Sigmoid colon (tissue), 7 donors: ENCODE measurements at places on chromosomes 2 and 18. TPM values are rescaled to one million over a fixed set of nuclear protein-coding genes. Genes with fewer than 3 reads are reported as not detected.

GRCh38 chr2:233411162-233411561 is 56.9 kb downstream of the DGKD start:
- DNase-seq = no peak

- no peak for DNase-seq
Measured at GRCh38 chr18:68797871-68798270, at the start of gene CCDC102B. CCDC102B (plus strand) TSS chr18:68798080; CDS start chr18:68836764, 38,684 bp downstream.

DNA sequence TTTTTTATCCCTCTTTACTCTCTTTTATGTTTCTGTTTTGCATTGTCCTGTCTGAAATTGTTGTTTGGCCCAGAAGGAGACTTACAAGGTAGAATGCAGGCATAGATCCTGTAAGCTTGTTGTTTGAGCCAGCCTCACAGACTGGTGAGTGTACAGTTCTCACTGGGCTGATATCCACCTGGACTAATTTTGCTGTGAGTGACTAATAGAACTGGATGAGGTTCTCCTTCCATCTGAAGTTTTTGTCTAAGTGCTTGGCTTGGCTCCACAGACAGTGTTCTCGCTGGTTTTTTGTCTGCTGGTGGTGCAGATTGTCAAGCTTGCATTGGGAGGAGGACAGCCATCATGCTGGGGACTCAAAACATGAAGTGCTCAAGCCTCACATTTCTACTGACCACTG is 495.7 kb downstream of the TSN start:
- DNase-seq = no peak

DNA sequence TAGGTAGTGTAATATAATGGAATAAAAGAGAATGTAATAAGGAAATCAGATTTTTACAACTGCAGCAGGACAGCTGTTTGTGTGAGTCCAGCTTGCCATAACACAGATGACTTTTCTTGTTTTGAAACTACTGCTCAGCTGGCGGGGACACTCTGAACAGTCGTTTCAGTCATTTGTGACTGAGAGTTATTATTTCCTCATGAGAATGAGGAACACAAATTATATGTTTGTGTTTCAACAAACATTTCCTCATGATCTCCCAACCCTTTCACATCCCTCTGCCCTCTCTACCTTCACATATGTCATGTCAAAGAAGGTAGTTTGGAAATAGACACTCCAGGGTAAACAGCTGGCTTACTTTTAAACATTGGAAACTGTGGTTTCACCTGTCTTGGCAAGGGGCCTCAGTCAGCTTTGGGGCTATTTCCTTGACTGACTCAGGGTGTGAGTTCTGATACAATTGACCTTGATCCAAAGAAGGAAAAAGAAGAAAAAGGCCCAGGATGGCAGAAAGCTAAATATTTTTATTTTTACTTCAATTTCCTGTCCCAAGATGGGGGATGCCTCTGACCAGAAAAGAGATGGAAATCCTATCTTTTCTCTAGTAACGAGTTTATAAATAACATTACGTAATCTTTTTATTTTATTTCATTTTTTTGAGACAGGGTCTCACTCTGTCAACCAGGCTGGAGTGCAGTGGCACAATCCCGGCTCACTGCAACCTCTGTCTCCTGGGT is 593 bp downstream of the SP140L start:
- no peak for DNase-seq

- DNase-seq = no peak
Measured at GRCh38 chr18:35581546-35581897, at the start of gene GALNT1. GALNT1 (plus strand) TSS chr18:35581740; CDS start chr18:35654663, 72,923 bp downstream.

DNA sequence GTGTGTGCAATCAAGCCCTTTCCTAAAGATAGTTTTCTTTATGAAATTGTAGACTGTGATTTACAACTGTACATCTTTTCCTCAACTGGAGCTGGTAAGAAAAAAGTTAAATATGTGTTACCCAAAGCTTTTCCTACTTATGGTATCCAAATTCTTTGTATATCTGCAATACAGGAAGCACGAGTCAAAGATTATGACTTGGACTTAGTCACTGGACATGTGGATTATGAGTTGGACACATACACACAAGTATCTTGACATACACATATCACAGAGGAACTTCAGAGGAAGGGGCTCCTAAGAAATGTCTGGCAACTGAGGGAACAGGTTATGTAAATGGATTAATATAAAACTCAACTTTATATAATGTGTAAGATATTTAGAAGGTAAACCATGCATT is 35.2 kb downstream of the PRELID3A start:
- no peak for DNase-seq

GRCh38 chr2:215850380-215850779 is 163.0 kb downstream of the MREG start:
- no peak for DNase-seq

DNA sequence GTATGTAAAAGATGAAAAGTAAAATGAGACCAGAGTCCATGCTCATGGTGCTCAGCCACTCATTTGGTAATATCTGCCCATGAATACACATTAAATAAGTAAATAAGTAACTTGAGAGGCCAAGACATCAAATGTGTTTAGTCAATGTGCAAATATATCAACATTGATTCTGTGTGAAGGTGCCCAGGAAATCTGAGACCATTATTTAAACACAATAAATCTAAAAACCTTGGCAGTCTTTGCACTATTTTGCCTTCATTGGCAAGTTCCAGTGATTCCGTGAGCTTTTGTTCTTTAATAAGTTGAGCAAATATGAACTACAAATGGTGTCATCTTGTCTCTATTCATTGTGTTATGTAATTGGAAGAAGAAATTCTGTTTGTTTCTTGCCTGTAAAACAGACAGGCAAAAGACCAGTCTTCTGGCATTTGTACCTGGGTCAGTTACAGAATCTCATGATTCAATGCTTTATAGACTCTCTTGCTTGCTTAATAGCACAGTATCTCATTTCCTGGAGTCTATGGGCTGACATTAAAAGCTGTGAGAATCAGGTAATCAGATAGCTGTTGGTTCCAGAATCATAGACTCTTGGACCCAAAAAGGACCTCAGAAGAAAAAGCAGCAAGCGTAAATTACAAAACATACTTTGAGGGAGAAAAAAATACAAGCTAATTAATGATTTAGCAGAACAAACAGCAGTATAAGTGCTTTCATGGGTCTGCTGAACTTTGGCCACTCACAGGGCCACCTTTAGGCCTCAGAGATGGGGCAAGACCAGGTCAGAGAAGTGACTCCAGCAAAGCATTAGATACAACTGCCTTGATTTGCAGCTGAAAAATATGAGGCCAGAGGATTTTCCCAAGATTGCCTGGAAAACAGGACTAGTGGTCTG is 20.0 kb upstream of the SERPINB3 start:
- no peak for DNase-seq

DNA sequence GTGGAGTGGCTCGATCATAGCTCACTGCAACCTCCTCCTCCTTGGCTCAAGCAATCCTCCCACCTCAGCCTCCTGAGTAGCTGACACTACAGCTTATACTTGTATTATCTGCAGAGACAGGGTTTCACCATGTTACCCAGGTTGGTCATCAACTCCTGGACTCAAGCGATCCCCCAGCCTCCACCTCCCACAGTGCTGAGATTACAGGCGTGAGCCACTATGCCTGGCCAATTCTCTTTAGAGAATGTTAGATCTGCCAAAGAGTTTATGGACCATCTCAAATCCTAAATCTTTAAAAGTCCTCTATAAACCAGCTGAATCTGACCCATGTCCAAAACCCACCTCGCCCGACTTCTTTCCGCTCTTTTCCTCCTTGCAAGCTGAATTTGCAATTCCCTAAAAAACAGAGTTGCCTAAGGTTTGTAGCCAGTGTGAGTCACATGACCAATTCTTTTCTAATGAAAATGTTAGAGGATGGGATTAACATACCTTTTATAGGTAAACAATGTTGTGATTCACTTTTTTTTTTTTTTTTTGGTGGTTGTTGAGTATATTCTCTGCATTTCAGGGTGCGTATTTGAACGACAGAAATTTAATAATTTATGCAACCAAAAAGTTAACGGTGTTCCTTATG is 2.4 kb upstream of the PMAIP1 start:
- no peak for DNase-seq

GRCh38 chr2:1432726-1433125 is 19.5 kb downstream of the TPO start:
- no peak for DNase-seq

GRCh38 chr18:26429535-26430226 is 118.7 kb downstream of the KCTD1 start:
- peak; percentile 18 for DNase-seq

DNA sequence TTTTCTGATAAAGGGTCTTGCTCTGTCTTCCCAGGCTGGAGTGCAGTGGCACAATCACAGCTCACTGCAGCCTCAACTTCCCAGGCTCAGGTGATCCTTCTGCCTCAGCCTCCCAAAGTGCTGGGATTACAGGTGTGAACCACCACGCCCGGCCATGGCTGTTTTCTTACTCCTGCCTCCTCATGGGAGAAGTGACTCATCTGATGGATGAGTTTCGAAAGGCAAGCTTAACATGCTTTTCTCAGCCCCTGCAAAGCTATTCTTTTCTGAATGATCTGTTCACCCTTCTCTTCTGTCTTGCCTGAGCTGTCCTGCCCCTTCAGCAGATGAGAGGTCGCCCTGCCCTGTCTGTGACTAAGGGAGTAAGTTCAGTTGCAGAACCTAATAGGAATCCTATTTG is 929 bp upstream of the CREG2 start:
- DNase-seq = no peak

- DNase-seq = no peak
Measured at GRCh38 chr2:239993291-239993690, 31.9 kb downstream of the NDUFA10 start.

DNA sequence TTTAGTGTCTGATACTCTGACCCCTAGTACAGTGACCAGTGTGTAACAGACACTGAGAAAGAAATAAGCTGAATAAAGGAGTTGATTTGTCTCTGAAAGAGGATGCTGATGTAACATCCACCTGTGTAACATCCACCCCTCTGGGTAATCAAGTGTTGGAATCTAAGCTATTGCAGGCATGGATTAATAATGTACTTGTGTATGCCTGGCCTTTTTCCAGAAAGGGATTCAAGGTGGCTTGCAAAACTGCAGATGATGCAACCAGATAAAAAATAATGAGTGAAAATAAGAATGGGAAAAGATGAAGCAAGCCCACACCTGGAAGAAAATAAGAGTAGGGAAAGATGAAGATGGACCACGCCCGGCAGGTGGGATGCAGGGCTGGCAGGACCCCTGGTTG is 48.2 kb upstream of the FOXI3 start:
- DNase-seq = no peak

DNA sequence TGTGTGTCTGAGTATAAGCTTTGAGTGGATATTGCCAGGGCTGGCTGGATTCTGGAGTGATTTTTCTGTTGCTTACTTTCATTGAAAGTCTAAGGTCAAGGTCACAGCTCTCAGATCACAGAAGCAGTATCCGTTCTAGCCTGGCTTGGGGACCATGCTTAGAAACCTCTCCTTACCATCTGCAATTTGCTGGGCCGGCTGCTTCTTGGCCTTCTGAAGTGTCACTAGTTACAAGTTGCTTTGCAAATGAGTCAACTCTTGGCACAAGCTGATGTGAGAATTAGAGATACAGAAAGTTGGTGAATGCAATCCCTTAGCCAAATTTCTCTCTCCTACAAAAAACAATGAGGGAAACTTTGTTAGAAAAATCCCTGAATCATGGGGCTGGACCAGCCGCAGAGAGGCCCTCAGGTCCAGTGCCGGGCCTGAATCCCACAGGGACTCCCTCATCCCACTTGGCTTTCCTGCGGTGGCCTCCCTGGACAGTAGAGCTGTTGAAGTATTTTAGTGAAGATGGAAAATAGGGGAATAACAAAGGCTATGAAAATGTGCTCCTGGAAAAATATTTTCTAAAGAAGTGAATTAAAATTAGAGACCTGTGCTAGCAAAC is 92.7 kb upstream of the CNGA3 start:
- no peak for DNase-seq

DNA sequence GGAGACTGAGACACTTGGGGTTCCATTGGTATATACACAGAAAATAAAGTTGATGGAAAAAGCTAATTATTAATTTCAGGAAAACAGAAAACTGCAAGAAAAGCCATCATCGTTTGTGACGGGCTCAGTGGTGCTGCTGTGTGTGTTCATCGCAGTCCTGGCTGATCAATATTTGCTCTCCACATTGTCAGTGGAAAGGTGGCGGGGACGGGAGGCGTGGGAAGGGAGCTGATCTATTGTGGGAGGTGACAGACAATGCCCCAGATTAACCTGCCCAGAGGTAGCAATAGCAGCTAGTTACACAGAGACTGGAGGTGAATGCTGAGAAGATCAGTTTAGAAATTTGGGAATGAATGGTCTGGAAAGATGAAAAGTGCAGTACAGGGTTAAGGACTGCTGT is 50.0 kb upstream of the CTDP1 start:
- no peak for DNase-seq

DNA sequence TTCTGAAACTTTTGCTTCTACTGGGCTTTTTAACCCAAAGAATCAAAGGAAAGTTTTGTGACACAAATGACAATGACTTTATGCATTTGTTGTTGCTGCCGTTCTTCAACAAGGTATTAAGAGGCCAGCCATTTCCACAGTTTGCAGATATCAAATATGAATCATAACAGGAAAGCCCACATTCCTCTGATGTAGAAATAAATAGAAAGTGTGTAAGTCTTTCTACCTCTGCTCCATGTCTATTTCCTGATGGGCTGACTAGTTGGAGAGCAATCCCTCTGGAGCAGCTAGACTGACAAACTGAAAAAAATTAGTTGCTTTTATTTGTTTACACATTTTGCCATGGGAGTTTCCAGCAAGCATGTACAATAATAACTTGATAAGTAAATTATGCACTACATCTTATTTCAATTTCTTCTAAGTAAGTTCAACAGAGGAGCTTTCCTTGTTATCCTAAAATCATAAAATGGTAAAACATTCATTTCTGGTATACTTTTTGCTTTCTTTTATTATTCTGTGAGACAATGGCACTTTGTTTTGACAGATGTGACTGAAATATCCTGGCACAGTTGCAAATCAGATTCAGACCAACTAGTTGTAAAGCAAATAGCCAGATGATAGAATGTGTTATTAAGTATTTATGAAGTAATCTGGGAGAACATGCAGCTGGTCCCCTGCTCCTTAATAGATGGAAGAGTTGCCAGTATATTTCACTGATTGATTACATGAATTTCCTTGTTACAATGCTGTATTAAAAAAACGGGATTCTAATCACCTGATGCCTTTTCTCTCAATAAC is 266.7 kb downstream of the METTL4 start:
- DNase-seq = no peak

Gene ANKRD29
- total RNA-seq = 6.5 TPM

Gene SMYD1
- 8.6 TPM for total RNA-seq

Gene HNMT
- 59.2 TPM for total RNA-seq

Gene TRIM54
- total RNA-seq = 0.41 TPM

Gene TMEM178A
- 6.1 TPM for total RNA-seq

Gene LIMS4
- total RNA-seq = 0.33 TPM

Gene TUBA3E
- total RNA-seq = not detected

Gene SERPINB4
- not detected for total RNA-seq

Gene OTOS
- not detected for total RNA-seq

Gene C2orf42
- total RNA-seq = 23.4 TPM

Gene CDKL4
- 0.54 TPM for total RNA-seq
